RPMI8226 (cell line): ENCODE measurements at places on chromosomes 7 and 10.

- DNase-seq: no peak
Observed at GRCh38 chr10:38072552-38072951, 21.6 kb upstream of the ZNF37A start.

DNA sequence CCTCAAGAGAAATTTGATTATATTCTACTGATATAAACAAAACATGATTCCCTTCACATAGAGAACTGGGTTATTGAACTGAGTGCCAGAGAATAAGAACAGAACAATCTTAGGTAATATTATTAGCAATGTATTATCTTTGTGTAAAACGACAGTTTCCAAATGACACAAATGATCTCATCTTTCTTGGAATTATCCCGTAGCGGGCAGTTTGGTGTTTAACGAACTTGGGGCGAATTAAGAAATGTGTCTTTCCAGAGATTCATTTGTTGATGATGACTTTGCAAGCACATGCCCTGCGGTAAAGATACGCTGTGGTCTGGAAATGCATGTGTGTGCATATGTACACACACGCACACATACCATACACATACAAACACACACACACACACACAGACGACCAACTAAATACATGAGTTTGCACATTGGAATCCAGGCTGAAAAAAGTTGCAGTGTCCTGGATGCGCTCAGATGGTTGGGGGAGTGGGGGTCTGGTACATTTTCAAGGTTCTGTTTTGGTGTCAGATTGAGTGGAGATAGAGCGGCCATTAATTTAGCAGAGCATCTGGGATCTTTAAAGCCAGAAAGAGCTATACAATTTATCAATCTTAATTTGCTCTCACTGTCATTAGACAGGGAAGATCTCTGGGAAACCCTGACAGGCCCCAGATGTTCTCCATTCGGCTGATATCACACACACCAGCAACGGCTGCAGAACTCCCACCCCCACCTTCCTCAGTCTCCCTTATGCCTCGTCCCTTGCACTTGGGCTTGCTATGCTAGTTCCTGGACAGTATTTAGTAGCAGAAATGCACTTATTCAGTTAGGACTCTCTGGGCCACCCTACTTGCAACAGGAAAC lies 112.4 kb upstream of the FAM171A1 start:
- no peak for DNase-seq

DNA sequence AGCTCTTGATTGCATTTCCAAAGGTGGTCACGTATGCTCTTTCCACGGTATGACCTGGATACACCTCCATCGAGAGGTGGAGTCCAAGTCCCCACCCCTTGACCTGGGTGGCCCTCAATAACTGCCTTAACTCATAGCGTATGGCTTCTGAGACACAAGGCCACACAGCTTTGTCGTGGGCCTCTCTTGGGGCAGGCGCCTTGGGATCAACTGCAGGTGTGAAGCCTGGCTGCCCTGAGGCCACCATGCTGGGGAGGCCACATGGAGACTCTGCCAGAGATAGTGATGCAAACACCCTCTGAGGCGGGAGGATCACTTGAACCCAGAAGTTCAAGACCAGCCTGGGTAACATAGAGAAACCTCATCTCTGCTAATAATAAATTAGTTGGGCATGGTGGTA lies 30.7 kb upstream of the RASGEF1A start:
- DNase-seq: no peak

- DNase-seq: no peak
Observed at GRCh38 chr7:132443761-132444520, 132.3 kb downstream of the PLXNA4 start.

DNA sequence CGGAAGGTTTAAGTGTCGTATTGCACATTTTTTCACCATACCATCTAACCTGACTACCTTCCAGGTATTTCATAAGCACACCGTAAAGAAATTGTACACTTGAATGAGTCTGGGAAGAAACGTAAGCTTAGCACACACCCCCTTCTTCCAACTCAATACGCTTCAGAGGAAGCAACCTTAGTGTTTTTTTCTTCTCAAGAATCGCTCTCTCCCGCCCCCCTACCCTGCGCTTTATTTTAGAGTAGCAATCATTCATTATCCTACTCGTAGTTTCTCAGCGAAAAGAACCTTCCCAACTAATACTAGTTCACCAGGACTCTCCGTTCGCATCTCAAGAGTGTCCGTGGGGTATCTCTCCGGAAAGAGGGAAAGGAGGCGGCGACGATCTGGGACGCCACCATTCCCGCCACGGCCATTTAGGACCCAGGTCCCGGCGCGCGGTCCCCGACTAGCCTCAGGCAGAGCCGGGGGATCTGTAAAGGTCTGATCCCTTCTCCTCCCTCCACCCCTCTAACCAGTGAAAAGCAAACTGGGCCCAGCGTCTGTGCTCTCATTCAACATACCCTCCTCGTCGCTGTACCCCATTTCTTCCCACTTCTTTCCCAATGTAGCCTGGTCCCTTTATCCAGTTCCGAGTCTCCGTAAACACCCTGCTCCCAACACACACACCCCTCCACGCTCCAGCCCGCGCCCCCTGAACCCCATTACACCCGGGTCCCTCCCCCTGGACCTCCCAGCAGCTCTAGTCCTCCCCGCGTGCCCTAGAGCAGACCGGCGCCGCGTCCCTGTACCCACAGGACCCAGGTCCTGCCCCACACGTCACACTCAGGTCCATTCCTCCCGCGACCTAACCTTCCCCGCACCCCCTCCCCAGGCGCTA lies 16.0 kb downstream of the MYOZ1 start:
- DNase-seq: peak; percentile 14

DNA sequence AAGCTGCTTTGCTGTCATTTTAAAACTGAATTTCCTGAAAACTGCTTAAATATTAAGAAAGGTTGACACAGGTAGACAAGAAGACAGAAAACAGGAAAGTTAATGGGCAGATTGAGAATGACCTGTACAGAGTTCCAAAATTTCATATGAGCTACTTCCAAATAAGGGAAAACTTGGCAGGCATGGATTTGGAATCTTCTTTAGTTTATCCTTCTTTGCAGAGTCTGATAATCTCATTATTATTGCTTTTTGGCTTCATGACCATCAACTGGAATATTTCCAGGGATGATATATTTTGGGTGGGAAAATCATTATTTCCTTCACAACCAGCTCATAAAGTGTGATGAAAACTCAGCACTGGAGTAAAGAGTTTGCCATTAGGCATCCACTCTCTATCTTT lies 346.5 kb upstream of the NPVF start:
- DNase-seq: no peak
